ENCODE measurements at places on chromosomes 3 and 15.
A peak's percentile ranks its signal among the peaks of the same experiment; 100 is the strongest.

- DNase-seq, result no peak
Observed at GRCh38 chr15:26934848-26935247, 36.1 kb upstream of the GABRG3 start.

GRCh38 chr3:101842245-101842934, 6.9 kb upstream of the NFKBIZ start:
- DNase-seq, result peak; percentile 98

- DNase-seq, result no peak
Observed at GRCh38 chr3:12303534-12303933, 14.7 kb downstream of the PPARG start.

DNA sequence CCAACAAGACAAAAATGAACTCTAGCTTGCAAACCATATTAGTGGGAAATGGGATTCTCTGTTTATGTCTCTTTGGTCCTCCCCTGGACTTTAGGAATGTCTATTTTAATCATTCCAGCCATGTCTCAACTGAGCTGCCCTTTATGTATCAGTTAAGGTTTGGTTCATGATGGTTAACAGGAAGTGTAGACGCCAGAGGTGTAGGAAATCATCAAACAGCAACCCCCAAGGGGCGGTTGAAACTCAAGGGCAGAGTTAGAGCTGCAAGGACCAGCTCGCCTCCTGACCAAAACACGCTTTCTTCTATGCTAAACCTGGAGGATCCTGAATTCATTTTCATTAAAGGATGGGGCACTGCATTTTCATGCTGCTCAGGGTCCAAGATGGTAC, 53.7 kb upstream of the HEG1 start:
- DNase-seq, result no peak

DNA sequence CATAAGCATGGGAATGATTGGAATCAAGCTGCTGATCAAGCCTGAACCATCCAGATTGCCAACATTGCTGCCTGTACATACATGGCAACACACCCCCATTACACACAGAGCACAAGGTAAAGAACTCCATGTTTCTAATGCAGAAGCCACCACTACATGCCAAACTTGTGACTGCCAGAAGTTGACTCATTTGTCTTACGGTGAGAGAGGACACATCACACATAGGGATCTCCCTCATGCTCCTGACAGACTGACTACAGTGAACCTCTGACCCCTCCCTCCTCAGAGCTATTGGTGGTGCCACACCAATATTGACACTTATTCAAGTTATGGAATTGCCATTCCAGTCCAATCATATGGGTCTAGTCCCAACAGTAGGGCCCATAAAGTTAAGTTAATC, 42.3 kb downstream of the EFHB start:
- DNase-seq, result no peak

- peak; percentile 60 for DNase-seq
Observed at GRCh38 chr15:71730277-71731144, 79.8 kb upstream of the NR2E3 start.

- no peak for DNase-seq
Observed at GRCh38 chr3:4997946-4998345, 18.7 kb downstream of the BHLHE40 start.

DNA sequence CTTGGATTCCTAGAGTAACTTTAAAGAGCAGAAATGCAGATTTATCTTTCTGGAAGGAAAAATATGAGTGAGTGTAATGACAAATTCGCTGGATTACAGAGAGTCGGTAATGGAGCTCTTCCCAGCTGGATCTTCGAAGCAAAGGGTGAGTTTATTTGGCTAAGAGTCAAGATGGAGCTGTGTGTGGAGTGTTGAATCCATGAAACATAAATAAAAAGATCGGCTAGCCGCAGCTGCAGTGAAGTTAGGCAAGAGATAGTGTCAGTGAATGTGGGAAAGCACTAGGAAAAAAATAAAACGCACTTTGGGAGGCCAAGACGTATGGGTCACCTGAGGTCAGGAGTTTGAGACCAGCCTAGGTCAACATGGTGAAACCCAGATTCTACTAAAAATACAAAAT, 10.3 kb downstream of the NAALADL2 start:
- DNase-seq, result no peak

GRCh38 chr3:120404876-120405275, 45.9 kb downstream of the FSTL1 start:
- no peak for DNase-seq

- no peak for DNase-seq
Observed at GRCh38 chr15:58665672-58666071, 83.8 kb downstream of the ADAM10 start.

- no peak for DNase-seq
Observed at GRCh38 chr15:86295511-86295910, 215.8 kb downstream of the AGBL1 start.

DNA sequence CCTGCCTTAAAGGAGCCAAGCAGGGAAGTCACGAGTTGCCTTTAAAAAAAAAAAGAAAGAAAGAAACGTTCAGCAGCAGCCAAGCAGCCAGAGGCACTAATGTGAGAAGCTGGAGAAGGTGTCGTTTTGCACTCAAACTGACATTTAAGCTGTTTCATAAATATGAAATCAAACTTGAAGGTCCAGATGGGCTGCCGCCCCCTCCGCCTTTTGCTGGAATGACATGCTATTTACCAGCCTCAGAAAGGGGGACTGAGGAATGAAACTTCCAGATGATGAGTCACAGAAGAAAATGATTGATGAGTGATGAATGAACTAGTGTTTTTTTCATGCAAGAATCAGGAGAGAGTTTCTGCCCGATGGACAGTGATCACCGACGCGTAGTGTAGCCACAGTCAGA, 396.8 kb downstream of the IGSF11 start:
- DNase-seq, result no peak

DNA sequence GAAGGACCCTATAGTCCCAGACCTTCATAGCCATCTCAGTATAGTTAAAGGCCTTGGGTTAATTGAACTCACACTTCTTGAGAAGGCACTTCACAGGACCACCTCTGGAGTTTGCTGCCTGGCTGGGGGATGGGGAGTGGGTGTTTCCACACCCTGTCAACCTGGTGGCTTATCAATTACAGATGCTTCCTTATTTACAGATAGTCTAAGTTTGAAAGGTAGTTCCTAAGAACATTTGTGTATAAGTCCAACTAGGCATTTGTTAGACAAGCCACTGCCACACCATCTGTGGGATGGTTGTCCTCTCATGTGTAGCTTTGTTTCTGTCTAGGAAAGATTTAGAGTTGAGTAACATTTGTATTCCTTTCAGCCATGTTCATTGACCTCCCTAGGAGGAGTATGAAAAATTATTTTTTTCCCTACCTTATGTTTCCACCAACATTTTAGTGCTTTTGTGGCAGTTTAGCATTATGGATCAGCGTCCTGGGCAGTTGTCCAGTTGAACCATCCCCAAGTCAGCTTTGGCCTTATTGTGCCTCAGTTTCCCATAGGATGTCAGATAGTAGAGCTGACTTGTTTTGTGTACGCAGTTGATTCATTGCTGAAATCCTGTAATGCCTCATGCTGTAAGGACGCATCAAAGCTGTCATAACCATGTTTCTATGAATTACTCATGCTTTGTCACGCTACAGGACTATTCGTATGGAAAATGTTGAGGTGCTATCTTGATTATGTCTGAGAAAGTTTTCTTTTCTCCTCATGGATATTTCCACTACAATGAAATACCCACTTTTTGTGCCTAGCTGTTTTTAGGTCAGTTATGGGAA, 21.2 kb upstream of the SIAH2 start:
- no peak for DNase-seq

- DNase-seq, result peak; percentile 44
Observed at GRCh38 chr3:187197335-187197649, at the start of gene RTP1. Gene RTP1 (plus strand): TSS chr3:187197486. CDS start chr3:187197516, 30 bp downstream.

DNA sequence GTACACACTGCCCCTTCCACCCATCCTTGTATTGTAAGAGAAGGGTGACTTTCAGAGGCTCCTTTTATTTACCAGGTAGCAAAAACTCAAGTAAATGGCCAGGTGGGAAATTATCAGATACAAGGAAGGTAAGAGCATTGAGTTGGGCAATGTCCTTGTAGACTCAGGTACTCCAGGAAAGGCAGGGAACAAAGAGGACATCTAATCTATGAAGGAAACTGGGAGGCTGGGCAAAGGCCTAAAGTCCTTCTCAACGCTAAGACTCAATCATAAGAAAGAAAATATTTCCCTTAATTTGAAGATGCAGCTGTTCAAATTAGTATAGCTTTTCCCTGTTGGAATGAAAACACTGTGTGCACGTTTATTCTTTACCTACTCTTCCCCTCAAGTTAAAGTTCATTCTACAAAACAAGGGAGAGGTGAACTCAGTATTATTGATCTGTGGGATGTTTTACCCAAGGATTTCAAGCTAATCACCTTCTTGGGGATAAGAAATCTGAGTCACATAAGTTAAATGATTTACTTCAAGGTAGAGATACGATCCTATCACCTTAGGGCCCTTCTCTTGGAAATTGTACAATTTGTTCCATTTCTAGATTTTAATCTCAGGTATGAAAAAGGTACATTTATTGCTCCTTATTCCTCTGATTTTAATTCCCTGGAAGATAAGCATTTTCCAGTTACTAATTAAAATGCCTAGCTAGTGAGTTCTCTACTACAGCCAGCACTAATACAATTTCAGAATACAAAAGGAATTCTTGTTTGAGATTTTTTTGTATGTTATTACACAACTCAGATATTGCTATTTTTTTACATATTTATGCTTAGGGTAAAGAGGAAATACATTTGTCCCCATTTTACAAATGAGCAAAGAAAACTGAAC, 80.6 kb downstream of the PLD1 start:
- no peak for DNase-seq

- no peak for DNase-seq
Observed at GRCh38 chr3:158701420-158702065, 29.1 kb upstream of the LXN start.

GRCh38 chr15:99707473-99708270, 25.6 kb downstream of the LYSMD4 start:
- DNase-seq, result no peak

GRCh38 chr15:63238171-63238570, 39.2 kb upstream of the APH1B start:
- DNase-seq, result no peak

GRCh38 chr15:45253330-45253729, 1.3 kb downstream of the SLC28A2 start:
- peak; percentile 44 for DNase-seq

DNA sequence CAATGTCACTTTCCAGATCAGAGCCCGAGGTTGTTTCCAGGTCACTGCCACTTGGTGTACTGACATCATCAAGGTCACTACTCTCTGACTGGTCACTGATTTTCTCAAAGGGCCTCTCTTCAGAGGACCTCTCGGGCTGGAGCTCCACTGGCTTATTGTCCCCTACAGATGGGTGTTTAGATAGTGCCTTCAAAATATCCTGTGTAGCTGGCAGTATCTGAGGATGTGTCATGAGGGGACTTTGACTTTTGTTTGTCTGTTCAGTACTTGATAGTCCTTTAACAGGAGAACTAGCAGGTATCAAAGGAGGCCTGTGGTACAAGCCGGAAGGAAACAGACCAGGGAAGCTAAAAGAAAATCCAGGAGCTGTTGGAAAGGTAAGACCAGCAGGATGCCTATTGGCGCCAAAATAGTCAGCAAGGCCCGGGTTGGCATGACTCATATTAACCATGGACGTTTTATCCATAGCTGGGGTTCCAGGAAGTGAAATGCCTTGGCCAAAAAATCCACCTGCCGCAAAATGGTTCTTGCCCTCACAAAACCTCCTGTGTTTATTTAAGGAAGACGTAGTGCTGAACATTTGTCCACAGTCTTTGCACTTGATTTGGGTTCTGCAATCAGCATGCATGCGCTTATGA, 547.3 kb downstream of the MECOM start:
- DNase-seq, result no peak

- no peak for DNase-seq
Observed at GRCh38 chr3:187906416-187906815, 161.1 kb upstream of the BCL6 start.

- no peak for DNase-seq
Observed at GRCh38 chr15:74742422-74742821, 6.2 kb upstream of the CYP1A2 start.

DNA sequence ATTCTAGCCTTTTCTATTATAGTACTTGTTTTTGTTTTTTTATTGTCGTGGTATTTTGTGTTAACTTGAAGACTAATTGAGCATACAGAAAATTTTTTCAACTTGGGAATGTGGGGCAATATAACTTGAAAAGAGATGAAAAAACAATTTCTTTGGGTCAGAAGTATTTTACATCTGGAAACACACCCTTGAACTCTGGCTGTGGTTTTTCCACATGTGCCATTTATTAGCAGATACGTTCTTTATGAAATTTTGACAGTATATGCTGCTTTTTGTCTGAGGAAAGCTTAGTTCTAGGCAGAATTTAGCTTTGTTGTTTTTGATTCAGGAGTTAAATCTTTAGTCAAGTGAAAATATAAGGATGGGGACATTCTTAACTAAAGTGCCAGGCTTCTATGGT, 44.7 kb downstream of the TCF12 start:
- no peak for DNase-seq

DNA sequence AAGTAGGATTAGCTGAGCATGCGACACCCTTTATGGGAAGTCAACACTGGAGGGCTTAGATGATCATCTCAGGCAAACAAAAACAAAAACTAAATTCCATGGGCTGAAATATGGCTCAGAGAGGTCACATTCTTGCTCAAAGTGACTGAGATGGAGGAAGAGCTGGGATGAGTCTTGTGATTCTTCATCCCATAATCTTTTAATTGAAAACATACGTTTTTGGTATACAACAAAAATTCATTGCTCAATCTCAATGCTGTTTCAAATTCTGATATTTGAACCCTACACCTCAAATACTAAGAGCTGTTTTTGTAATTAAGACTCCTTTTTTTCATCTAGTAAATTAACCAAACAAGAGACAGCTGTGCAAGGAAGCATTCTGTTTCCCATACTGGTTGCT, 257.0 kb downstream of the NR1D2 start:
- DNase-seq, result no peak

GRCh38 chr15:29849218-29849617, 26.9 kb upstream of the TJP1 start:
- no peak for DNase-seq

GRCh38 chr3:128555098-128555825, 62.3 kb upstream of the GATA2 start:
- DNase-seq, result no peak

All from mesendoderm (in vitro differentiated cells).